Substantia nigra (tissue), 51 donors: ENCODE measurements at places on chromosomes 2 and 18.

DNA sequence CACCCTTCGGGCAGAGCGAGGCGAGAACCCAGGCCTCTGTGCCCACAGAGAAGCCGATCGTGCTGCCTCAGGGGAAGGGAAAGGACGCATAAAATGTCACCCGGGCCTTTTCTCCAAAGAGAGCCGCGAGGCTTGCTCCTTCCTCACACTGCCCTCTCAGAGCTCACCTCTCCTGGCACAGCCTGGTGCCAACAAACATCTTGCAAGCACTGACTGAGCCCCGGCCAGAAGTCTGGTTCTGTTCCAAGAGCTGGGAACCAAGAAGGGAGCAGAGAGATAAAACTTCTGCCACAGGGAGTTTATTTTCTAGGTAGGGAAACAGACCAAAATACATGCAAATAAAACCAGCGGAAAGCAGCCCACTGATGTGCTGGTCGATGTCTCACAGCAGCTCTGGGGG lies 13.6 kb upstream of the ADI1 start:
- no peak for DNase-seq

- DNase-seq, result no peak
These were observed 80.9 kb upstream of the SMAD7 start for GRCh38 chr18:49031511-49032188.

DNA sequence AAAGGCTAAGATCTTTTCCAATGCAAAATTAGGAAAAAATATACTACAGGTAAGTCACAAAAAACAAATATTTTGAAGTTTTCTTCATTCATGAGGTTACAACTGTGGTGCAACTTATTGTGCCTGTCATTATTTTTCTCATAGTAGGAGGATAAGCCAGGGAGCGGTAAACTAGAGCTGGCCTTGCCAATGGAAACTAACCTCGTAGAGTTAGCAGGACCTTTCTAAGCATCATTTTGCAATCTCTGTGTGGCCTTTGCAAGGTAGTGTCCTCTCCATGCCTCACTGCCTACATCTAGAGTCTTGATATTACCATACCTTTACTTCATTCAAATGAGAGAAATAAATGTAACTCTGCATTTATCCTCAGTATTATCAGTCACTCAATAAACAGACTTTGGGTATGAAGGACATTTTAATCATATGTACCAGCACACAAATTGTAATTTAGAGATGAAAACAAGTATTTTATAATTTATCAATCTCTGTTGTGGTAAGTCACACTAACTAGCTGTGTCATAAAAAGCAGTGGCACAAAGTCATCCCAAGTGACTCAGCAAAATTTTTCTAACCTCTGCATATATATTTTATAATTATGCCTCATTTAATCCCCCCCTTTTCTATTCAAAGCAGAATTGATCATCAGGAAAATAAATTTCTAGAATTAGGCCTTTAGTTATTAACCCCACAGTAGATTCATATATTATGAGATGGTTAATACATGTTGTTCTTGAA lies 47.0 kb downstream of the LANCL1 start:
- no peak for DNase-seq

DNA sequence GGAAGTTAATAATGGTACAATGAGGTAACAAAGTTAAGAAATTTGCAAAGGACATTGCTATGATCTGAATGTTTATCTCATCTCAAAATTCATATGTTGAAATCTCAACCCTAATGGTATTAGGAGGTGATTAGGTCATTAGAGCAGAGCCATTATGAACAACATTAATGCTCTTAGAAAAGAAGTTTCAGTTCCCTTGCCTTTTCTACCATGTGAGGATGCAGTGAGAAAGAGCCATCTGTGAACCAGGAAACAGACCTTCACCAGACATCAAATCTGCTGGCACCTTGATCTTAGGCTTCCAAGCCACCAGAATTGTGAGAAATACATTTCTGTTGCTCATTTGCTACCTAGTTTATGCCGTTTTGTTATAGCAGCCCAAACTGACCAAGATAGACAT lies 757.6 kb downstream of the NR4A2 start:
- DNase-seq, result no peak

DNA sequence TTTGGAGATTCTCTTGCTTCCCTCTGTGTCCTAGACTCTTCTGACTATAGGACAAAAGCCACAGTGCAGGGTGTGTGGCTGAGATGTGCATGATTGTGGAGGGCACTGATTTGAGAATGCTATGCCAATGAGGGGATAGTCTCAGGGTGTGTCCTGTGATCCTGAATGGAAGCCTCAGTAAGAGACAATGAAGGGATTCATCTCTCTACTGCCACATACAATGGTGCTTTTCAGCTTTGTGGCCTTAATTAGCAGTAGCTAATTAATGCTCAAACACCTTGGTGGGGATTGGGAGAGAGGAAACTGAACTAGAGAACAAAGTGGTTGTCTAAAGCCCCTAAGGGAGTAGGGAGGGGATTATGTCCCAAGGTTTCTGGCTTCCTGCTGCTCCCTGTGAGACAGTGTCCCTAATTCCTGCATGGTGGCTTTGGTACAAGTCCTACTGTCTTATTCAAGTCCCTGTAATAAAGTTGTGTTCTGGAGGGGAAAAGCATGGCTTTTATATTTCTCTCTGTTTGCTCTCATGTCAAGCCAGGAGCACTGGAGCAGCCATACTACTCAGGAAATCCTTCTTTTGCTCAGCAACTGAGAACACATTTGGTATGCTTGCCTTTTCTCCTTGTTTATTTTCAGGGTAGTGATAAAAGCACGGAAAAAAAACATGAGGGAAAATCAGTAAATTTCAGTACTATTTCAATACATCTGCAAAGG lies 415.2 kb upstream of the TCF4 start:
- DNase-seq, result no peak

DNA sequence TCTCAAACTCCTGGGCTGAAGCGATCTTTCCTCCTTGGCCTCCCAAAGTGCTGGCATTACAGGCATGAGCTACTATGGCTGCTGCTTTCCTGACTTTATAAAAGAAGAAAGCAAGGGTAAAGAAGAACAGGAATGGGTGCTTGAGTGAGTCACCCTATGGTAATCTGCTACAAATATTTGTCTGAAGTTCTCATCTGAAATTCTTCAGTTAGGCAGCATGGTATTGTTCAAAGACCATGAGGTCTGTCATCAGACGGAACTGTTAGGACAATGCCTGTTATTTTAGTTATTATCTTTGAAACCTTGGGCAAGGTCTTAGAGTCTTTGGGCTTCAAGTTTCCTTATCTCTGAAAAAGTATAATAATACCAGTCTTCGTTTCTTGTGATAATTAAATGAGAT lies 695.8 kb downstream of the RNF144A start:
- no peak for DNase-seq

DNA sequence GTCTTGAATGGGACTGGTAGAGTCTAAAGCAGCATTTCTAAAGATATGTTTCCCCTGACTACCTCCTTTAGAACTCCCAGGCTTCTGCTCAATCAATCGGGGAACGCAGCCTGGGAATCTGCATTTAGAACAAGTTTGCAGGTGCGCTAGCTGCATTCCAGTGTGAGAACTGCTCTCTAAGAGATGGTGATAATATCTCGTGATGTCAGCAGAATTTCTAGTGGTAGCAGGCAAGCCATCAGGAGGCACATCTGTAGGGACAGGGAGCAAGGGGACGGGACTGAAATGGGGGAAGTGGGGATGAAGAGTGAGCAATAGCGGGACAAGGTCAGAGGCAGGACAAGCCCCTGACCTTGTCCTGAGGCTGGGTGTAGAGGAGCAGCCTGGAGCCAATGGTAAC lies 120.3 kb upstream of the DNMT3A start:
- DNase-seq, result no peak

GRCh38 chr2:27378096-27378808 lies 2.3 kb downstream of the ZNF513 start:
- DNase-seq, result peak; percentile 36

GRCh38 chr2:232549655-232550353 lies 553 bp downstream of the TIGD1 start:
- no peak for DNase-seq
